ENCODE measurements at places on chromosomes 3 and 15.

DNA sequence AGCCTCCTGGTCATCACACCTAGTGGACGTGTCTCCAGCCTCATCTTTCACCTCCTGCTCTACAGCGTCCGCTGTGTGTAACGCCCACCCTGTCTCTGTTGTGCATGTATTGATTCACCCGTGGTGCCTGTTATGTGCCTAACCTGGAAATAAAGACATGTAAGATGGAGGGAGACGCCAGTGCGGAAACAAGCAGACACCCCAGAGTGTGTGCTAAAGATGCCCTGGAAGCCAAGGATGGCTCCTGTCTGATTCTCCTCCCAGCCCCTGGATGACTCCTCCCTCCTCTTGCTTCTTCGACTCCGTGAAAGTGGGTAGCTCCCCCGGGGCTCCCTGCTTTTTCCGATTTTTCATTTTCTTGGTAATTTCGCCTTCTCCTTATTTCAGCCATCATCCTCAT, 241.8 kb downstream of the ADAMTS17 start:
- no peak for DNase-seq

- DNase-seq: no peak
Measured at GRCh38 chr3:150396491-150396890, 11.6 kb upstream of the TSC22D2 start.

DNA sequence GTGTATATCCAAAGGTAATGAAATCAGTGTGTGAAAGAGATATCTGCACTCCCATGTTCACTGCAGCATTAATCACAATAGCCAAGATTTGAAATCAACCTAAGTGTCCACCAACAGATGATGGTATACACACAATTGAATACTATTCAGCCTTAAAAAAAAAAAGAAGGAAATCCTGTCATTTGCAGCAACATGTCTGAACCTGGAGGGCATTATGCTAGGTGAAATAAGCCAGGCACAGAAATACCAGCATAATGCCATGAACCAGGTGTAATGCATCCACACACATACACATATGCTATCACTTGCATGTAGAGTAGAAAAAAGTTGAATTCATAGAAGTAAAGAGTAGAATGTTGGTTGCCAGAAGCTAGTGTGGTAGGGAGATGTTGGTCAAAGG, 18.4 kb upstream of the NR1I2 start:
- no peak for DNase-seq

DNA sequence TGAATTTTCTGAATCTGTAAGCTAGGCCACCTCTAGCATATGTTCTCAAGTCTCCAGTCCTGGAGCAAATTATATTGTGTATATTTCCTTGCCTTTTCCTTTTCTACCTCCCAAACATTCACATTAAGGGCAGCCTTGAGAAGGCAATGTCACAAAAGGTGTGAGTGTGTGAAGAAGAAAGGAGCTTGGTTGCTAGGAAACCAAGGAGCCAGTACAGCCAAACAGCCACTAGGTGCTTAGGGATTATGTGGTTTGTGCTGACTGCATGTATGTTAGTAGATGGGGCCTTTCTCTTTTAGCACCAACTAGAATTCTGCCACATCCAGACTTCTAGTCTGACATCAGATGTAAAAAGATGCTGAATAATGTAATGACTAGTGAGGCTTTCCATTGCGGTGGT, 118.8 kb upstream of the DAZL start:
- no peak for DNase-seq

DNA sequence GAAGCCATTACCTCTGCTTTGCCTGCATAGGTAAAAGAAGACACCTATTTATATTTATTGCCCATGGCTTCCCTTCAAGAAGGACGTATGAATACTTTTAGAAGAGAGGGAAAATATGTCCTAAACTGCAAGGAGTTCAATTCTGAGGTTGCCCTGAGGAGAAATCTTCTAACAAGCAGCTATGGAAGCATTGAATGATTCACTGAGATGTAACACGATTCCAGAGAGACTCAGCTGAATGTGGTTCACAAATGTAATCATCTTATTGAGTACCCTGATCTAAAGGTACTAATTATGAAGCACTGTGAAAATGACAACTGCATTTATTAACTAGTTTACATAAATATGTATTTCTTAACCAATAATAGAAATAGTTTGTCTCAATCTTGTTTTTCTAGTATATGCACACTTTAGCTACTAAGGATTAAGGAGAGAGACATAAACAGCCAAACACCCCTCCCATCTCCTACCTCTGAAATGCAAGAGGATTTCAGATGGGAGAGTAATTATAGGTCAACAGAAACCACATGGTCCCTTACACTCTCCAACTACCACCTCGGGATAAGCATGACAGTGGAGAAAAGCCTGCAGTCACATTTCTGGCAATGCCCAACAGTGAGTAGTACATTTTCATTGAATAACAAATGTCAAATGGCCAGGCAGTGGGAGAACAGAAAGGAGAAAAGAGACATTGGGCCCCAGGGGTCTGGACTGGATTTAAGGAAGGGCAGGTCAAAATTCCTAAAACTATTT, 506.2 kb upstream of the IL12A start:
- DNase-seq: no peak

DNA sequence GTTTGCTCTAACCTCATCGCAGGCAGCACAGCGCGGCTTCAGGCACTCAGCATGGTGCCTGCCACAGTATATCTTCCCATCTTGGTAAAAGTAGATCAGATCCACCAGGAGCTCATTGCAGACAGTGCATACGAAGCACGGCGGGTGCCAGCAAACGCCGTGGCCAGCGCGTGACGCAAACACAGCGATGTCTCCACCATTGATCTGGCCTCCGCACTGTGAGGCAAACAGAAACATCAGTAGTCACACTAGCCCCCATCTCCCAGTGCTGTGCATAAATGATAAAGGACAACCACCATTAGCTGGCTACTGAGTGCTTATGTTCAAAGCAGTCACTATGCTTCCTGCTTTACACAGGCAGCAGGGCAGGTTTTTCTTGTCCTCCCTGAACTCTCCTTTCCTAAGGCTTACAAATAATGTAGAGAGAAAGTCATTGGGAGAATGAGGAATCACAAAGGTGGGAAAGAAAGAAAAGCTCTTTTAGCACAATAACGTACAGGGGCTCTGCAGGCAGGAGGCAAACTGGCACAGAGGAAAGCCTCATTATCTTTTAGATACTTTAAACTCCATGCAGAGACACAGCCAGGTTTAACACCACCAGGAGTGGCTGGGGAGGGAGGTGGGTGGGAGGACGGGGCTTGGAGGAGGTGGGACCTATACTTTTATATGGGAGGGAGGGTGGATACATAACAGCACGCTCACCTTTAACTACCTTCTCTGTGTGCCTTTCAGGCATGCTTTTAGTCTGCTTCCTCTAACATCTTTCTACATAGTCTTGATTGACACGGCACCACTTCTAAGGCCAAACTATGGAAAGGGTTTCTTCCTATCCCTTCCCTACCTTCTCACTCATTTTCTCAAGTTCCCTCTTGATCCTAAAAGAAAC, 67.9 kb downstream of the PRICKLE2 start:
- no peak for DNase-seq

- DNase-seq: no peak
Measured at GRCh38 chr15:46589088-46589487, 954.3 kb downstream of the SQOR start.

- no peak for DNase-seq
Measured at GRCh38 chr15:43889042-43889441, 62.2 kb downstream of the WDR76 start.

DNA sequence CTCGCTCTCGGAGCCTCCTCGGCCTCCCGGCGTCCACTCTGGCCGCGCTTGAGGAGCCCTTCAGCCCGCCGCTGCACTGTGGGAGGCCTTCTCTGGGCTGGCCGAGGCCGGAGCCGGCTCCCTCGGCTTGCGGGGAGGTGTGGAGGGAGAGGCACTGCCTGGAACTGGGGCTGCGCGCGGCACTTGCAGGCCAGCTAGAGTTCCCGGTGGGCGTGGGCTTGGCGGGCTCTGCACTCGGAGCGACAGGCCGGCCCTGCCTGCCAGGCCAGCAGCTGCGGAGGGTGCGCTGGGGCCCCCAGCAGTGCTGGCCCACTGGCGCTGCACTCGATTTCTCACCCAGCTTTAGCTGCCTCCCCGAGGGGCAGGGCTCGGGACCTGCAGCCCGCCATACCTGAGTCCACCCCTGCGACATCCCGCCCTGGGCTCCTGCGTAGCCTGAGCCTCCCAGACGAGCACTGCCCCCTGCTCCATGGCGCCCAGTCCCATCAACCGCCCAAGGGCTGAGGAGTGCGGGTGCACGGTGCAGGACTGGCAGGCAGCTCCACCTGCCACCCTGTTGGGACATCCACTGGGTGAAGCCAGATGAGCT, 765.0 kb downstream of the IGSF11 start:
- DNase-seq: no peak

DNA sequence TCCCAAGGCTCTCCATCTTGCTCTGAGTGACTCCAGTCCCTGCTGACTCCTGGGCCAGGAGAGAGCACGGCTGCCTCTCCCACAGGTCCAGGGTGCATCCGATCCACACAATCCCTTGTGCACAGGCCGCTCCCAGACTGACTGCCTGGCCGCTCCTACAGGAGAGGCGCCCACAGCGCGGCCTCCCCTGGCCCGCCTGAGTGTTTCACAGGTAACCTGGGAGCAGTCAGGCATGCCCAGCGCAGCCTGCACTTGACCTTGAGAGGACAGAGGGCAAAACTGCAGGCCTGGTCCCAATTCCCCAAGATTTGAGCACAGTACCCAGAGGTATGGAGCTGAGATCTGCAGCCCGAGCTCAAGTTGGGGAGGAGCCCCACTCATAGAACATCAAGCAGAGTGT, 490.2 kb downstream of the CNTN6 start:
- DNase-seq: no peak

- DNase-seq: no peak
Measured at GRCh38 chr15:71414853-71415252, 299.6 kb downstream of the THSD4 start.

- DNase-seq: no peak
Measured at GRCh38 chr3:37968199-37968598, 22.4 kb upstream of the VILL start.

- no peak for DNase-seq
Measured at GRCh38 chr3:126202680-126203079, 22.3 kb upstream of the ALDH1L1 start.

GRCh38 chr3:126496894-126497850, 20.4 kb downstream of the UROC1 start:
- DNase-seq: no peak

DNA sequence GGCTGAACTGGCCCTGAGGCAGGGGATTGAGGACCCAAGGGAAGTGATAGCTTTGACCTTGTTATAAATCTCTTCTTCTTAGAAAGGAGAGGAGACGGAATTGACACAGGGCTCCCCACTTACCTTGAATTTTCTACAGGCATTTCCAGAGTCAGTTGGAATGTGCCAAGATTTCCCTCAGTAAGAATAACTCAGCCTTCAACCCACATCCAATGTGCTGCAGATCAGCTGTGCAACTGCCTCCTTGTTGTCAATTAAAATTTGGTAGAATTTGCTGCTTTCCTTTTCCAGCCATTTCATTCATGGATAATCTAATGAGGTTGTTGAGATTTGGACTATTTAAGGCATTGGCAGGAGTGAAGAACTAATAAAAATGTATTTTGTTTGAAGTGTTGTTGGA, 14.6 kb downstream of the MED12L start:
- DNase-seq: no peak

DNA sequence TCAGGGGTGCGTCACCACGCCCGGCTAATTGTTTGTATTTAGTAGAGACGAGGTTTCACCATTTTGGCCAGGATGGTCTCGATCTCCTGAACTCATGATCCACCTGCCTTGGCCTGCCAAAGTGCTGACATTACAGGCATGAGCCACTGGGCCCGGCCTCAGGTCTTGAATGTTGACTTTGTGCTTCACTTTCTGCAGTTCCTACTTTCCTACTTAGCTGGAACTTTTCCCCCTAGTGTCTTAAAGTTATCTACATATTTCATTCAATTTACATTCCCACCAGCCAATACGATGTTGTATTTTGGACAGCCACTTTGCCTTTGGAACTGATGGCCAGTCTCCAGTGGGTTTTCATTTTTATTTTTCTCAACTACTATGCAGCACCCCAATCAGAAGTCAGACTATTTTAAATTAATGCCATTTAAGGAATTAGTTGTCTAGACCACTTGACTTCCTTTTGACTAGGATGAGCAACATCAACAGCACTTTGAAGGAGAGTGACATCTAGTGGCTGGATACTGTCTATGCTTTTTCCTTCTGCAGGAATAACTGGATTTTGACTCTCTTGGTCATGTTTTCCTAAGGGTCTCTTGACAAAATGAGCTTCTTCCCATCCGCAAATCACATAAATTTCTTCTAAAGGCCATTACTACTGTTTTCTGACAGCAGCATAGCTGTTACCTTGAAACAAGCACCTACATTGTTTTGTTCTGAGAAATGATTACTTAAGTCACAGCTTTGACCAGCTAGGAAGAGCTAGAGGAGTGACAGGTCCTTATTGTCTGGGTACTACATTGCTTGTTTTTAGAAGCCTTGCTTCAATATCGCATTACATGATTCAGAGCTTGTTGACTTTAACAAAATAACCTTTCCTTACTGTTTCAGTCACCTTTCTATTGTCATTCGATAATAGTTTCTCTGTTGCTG, 140.2 kb downstream of the ITPR1 start:
- DNase-seq: peak; percentile 66

- DNase-seq: peak; percentile 32
Measured at GRCh38 chr3:168847291-168847883, 751.7 kb upstream of the GOLIM4 start.

DNA sequence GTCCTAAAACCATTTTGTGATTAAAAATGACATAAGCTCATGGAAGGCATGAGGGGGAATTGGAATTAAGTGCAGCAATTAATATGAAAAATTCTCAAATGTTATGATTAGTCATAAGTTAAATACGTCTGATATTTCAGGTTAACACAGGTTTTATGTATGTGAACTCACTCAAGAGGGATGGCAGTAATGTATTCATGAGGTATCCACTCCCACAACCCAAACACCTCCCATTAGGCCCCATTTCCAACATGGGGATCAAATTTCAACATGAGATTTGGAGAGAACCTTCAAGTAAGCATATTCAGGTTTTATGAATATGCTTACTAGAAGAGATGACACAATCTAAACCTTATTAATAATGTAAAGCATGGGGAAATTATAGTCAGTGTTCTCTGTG, 41.6 kb upstream of the IL20RB start:
- DNase-seq: no peak

GRCh38 chr15:47136236-47136635, 581.1 kb upstream of the SEMA6D start:
- DNase-seq: no peak

GRCh38 chr15:92402751-92403150, 9.1 kb downstream of the ST8SIA2 start:
- no peak for DNase-seq

GRCh38 chr3:103787879-103788278, 1353.1 kb downstream of the ZPLD1 start:
- no peak for DNase-seq

- DNase-seq: peak; percentile 32
Measured at GRCh38 chr15:95298729-95299128, 1031.8 kb upstream of the NR2F2 start.

- DNase-seq: peak; percentile 97
Measured at GRCh38 chr3:172550347-172550943, 27.2 kb upstream of the TNFSF10 start.

GRCh38 chr15:90774731-90775514, 57.8 kb downstream of the BLM start:
- DNase-seq: peak; percentile 49

Measured in LHCN-M2 (cell line).